ENCODE measurements at places on chromosomes 7 and 10.

DNA sequence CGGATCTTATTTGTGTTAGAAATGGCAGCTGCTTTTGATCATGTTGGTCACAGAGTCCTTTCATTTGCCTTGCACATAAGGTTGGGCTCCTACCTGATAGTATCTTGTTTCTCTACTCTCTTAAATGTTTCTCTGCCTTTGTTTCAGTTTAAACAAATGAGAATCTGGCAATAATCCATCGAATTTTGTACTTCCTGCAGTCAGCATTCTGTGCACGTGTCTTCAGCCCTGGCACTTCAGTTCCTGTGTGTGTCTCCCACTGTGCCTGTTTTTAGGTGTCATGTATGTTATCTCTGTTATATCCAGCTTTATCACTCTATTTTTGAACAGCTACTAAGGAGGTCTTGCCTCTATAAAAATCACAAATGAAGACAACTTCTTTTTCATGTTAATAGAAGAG is 28.4 kb upstream of the PTER start:
- no peak for DNase-seq

DNA sequence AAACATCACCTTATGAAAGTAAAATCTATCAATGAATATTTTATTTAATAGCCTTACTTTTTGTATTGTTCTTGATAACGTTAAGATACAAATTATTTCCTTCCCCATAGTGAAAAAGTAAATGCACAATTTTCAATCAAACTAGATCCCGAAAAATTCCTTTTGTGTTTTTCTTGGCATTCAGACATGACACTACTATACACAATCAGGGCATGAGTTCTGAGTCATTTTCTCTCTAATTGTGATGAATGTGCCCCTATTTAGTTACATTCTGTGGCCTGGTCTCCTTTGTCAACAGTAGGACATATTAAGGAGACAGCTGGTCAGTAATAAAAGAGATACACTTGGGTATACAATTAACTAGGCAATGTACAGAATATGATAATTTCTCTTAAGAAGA is 19.8 kb downstream of the COL1A2 start:
- no peak for DNase-seq

GRCh38 chr10:89062861-89063260 is 72.3 kb downstream of the FAS start:
- DNase-seq = no peak

GRCh38 chr7:44709011-44709915 is 39.4 kb upstream of the ZMIZ2 start:
- DNase-seq = no peak

DNA sequence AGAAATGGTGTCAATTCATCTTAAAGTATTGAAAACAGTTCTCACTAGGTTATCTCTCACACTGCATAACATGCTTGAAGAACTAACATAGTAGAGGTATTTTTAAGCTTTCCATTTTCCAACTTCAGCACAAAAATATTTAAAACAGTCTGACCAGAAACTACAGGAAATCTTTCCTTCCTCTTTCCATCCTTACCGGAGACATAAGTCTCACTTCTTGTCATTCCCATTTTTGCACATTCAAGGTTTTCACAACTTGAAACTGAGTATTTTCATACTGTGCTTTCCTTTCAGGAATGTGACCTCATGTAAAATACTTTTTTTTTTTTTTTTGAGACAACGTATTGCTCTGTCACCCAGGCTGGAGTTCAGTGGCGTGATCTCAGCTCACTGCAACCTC is 45.2 kb downstream of the ARHGAP12 start:
- DNase-seq = no peak

GRCh38 chr10:8758029-8758428 is 703.5 kb downstream of the GATA3 start:
- DNase-seq = no peak

GRCh38 chr10:3122034-3122433 is 50.5 kb downstream of the PITRM1 start:
- no peak for DNase-seq

DNA sequence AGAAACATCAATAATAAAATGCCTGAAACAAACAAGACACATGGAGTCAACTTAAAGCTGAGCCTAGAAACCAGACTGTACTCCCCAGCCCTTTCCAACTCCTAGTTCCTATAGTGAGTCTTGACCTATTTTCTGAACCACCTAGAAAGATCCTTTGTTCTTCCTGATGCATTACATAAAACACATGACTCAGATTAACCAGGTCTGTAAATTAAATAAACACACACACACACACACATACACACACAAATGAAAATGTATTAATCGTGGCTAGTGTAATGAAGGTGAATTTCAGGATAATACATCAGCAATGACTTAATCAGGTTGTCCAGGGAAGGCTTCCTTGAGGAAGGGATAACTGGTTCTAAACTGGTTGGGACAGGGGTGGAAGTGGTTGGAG is 104.7 kb downstream of the ST8SIA6 start:
- no peak for DNase-seq

GRCh38 chr10:50627443-50627842 is 3.7 kb upstream of the SGMS1 start:
- DNase-seq = no peak

DNA sequence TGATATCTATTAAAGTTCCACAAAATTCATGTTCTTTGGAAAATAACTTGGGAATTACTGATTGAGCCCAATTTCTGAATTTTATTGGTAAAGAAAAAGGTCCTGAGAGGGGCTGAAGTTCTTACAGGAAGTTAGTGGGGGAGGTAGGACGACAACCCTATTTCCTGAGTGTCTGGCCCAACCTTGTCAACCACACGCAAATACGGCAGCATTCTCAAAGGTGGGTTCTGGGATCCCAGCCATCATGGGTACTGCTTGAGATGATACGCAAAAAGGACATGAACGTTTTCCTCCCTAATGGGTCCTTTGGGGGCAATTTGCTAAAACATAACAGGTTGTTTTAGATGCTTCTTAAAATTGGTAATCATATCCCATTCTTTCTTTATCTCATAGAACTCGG is 2.7 kb upstream of the PDCD4 start:
- no peak for DNase-seq

GRCh38 chr7:111682588-111683340 is 120.5 kb upstream of the IMMP2L start:
- no peak for DNase-seq
